ENCODE measurements at places on chromosomes 4 and X. TPM values are rescaled to one million over a fixed set of nuclear protein-coding genes. Genes with fewer than 3 reads are reported as not detected.

Gene TMSB15A
- polyA plus RNA-seq: 18.1 TPM

- DNase-seq: no peak
Observed at GRCh38 chrX:2423282-2423681, 77.5 kb downstream of the DHRSX start.

DNA sequence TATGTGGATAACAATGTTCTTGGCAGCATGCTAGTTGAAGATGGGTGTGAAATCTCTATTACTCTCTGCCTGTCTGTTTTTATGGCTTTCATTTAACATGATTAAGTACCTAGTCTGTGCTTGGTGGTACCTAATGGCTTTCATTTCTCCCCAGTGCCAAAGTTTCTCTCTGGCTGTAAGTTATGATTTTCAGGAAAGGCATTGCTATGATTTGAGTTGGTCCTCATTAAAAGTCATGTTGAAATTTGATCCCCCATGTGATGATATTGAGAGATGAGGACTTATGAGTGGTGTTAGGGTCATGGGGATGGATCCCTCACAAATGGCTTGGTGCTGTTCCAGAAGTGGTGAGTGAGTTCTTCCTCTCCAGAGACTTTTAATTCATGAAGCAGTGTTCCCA, 162.4 kb upstream of the IL15 start:
- DNase-seq: peak; percentile 72

DNA sequence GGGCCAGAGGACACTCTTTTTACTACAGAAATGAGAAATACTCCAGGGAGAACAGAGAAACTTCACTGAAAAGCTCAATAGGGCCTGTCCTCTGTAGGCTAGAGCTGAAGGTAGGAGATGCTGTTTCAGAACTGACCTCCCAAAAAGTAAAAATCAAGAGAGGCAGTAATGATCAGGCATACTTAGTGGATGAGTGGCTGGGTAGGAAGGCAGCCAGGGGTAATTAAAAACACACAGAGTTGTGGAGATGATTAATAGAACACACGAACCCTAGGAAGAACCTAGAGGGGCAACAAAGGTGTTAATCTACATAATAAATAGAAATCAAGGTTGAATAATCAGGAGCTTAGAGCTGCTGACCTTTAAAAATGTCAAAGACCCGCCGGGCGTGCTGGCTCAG, 582.4 kb upstream of the ADGRL3 start:
- no peak for DNase-seq

Gene RASGEF1B
- polyA plus RNA-seq: 0.02 TPM

Gene CFP
- polyA plus RNA-seq: 0.17 TPM

- DNase-seq: peak; percentile 50
Observed at GRCh38 chr4:11313157-11313943, 115.3 kb downstream of the HS3ST1 start.

DNA sequence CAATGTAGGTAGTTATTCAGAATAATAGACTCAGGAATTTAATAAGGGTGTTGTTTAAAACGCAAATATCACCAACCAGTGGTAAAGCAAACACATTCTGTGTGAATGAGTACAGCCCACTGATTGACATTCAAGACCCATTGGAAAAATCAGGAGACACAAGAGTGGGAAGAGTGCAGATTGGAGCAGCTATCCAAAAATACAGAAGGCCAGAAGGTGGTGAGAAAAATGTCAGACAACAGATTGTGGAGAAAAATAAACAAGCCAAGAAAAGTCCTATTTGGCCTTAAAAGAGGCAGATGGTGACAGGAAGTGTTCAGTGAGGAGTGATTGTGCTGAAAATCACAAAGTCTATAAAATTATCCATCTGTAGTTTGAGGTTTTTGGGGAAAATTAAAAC, 39.3 kb downstream of the CPE start:
- no peak for DNase-seq

DNA sequence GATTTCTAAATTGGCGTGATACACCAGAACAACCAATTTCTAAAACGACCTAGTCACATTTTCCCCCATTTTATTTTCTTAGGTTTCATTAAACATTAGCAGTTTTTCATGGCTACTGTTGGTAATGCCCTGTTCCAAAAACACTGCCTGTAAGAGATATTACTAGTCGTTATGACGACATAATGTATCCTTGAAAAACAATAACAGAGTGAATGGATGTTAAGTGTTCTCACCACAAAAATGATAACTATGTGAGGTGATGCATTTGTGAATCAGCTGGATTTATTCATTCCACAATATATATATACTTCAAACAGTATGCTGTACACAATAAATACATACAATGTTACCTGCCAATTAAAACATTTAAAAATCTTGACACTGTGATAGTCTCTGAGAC, 1147.6 kb upstream of the PCDH10 start:
- peak; percentile 11 for DNase-seq

GRCh38 chrX:81900522-81900921, 698.6 kb downstream of the SH3BGRL start:
- DNase-seq: no peak

GRCh38 chr4:8547108-8547911, 32.9 kb upstream of the GPR78 start:
- peak; percentile 27 for DNase-seq

- no peak for DNase-seq
Observed at GRCh38 chr4:7542781-7543180, 108.1 kb upstream of the PSAPL1 start.

Gene UGT8
- polyA plus RNA-seq: 0.03 TPM

DNA sequence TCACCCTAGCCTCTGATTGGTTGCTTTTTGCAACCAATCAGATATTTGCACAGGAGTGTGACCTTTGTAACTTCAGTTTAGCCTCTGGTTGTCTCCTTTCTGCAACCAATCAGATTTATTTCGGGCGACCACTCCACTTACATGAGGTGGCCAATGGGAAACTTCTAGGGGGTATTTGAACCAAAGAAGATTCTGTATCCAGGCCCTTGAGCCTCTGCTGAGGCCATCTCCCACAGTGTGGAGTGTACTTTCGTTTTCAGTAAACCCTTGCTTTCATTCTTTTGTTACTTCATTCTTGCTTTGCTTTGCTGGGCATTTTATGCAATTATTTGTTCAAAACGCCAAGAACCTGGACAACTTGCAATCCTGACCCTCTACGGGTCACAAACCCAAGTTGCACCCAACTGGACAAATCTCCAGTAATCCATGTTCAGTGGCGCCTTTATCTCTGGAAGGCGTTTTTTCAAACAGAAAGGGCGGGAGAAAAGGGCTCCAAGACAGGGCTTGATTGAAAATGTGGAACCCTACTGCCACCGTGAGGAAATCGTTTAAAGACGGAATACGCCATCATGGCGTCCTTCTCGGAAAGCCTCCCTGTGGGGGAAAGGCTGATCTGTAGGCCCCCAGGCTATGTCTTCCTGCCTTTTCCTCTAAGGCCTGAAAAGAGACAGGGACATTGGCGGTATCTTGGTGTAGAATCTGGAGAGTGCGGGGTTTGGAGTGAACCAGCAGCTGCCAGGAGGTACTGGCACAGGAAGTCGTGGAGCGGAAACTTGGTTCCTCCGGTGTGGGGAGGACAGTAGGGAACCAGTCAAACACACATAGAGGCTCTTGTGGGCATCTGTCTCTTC, 184.6 kb downstream of the OR13H1 start:
- peak; percentile 65 for DNase-seq

Gene TRIM61
- 2.5 TPM for polyA plus RNA-seq

Gene OTUD6A
- not detected for polyA plus RNA-seq

DNA sequence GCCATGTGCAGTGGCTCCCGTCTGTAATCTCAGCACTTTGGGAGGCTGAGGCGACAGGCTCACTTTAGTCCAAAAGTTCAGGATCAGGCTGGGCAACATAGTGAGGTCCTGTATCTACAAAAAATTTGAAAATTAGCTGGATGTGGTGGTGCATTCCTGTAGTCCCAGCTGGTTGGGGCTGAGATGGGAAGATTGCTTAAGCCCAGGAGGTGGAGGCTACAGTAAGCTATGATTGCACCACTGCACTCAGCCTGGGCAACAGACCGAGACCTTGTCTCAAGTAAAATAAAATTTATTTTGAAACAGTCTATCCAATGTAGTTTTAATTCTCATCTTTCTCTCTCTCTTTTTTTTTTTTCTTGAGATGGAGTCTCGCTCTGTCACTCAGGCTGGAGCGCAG, 21.1 kb downstream of the RBM10 start:
- no peak for DNase-seq

GRCh38 chr4:87416965-87417364, 5.4 kb upstream of the NUDT9 start:
- DNase-seq: no peak

- DNase-seq: no peak
Observed at GRCh38 chr4:189826657-189827056, 114.0 kb upstream of the FRG1 start.

DNA sequence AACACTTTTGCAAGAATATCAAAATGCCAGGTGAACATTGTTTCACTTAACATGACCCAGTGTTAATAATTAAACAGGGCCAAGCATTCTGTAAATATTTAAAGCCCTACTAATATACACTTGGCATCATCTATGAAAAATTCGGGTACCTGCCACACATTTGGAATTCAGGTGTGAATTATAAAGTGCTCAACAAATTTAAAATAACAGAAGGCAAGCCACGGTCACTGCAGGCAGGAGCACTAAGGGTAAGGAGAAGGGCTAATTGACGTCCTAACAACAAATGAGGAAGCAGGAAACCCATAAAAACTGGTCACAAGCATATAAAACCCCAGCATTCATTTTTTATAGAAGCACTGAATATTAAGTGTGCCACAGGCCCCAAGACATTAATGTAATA, 43.8 kb upstream of the CPEB2 start:
- no peak for DNase-seq

GRCh38 chrX:103376979-103377324, 614 bp downstream of the BEX3 start:
- peak; percentile 50 for DNase-seq

DNA sequence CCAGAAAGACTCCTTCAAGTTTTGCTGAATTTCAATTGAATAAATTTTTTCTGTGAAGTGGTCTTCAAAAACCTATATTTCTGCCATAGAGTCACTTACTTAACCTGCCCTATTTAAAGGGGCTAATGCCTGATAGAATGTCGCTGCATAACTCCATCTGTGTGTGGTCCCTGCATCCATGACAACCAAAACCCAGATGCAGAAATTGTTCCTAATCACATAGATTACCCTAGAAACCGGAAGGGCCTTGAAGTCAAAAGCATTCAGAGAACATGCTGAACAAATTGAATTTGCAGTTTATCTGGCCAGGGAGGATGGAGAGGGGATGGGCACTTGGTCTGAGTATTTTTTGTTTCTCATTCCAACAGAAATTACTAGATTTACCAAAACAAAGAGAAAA, 1.5 kb upstream of the PARM1 start:
- DNase-seq: no peak

DNA sequence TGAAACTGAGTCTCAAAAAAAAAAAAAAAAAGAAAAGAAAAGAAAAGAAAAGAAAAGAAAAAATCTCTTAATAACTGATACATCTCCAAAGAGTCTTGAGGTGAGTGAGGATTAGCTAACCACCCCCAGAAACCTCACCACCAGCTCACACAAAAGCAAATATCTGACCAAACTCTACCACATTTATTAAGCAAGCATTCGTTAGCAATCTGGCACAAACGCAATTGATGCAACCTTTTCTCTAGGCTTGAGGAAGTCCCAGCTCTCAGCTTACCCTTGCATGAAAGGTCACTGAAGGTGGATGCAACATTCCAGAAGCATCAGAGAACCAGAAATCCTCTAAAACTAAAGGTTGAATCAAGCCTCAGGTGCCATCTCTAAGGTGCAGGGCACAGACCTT, 231.9 kb upstream of the BCOR start:
- DNase-seq: no peak

Gene USP17L30
- not detected for polyA plus RNA-seq

Gene MFAP3L
- polyA plus RNA-seq: 0.49 TPM

Gene MGAT4D
- polyA plus RNA-seq: not detected

DNA sequence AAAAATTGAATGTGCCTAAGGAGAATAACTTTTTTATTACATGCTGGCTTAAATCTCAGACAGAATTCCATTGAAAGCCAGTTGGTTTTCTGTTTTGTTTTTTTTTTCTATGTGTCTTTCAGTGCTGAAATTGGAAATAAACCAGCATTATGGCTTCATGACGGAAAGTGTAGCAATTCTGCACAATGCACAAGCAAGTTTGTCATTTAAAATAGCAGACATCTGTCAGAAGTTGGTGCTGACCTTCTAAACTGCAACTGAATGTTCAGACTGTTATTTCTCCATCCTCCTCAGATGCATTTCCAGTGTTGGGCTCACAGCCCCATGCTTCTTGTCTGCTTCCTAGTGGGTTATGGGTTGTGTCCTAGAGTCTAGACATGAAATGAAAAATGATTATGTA, 107.2 kb upstream of the LIMCH1 start:
- DNase-seq: no peak

Gene SSX1
- not detected for polyA plus RNA-seq

DNA sequence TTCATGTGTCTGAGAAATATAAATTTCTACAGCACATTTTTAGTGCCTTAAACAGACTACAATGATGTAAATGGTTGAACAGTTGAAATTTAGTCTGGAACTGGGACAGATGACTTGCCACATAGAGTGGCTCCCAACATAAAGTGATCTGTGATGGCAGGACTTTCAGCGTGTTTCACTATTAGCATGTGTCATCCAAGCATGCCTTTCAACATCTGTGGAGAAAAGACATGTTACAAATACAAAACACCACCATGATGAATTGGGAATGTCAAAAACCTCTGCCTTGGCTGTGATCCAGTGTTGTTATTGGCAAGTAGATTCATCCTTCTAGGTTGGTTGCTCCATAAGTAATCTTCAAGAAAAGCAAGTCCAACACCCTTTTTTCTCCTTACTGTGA, 348.7 kb downstream of the MAPK10 start:
- DNase-seq: peak; percentile 97

DNA sequence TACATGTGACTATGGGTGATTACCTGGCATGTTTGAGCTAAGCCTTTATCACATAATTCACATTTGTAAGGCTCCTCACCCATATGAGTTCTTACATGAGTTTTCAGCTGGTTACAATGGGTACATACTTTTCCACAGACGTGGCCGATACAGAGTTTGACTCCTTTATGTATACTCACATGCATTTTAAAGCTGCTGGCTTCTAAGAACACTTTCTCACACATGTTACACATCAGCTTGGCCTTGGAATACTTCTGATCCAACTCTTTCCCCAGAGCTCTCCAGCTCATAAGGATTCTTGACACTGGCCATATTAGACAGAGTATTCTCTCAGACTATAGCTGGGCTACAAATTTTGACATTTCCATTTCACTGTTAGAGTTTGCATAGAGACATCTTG, 66.3 kb downstream of the TAB3 start:
- DNase-seq: peak; percentile 12

Gene ZCCHC18
- 0.48 TPM for polyA plus RNA-seq

Gene PARM1
- 0.20 TPM for polyA plus RNA-seq

Gene CYTL1
- polyA plus RNA-seq: 6.9 TPM

DNA sequence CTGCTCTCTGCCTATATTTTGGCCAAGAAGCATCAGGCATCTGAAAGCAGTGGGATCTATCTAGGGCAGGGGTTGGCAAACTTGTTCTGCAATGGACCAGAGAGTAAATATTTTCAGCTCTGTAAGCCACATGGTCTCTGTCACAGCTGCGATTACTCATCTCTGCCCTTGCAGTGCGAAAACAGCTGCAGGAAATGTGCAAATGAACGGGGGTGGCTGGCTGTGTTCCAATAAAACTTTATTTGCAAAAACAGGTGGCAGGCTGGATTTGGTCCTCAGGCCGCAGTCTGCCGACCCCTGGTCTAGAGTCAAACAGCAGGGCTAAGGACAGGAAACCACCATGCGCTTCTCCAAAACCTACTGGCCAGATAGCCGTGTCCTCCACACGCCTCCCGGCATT, 48.6 kb downstream of the ACOX3 start:
- DNase-seq: peak; percentile 87

Gene NXF2
- not detected for polyA plus RNA-seq

- no peak for DNase-seq
Observed at GRCh38 chr4:178280362-178280761, 838.1 kb upstream of the AGA start.

Gene SERTM2
- polyA plus RNA-seq: 0.01 TPM

Gene JADE3
- 3.7 TPM for polyA plus RNA-seq

Measured in fibroblast of lung (primary cell).